ELR (cell line): ENCODE measurements at places on chromosomes 13 and 19.

DNA sequence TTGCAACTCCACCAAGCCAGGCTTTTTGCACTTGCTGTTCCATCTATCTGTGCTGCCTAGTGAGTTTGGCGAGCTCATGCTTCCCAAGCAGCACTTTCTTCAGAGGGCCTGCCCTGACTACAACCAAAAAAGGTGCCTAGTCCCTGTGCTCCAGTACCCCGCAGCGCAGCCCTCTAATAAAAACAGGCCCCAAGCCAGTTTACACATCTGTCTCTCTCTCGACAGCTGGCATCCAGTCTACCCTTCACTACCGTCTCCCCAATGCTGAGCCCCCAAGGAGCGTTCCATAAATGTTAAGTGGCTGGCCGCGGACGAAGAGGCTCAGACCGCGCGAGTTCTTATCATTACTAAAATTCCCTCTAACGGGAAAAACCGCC lies 512 bp downstream of the MED4 start:
- peak; percentile 28 for DNase-seq

- no peak for DNase-seq
Observed at GRCh38 chr13:36157480-36157879, 26.3 kb upstream of the DCLK1 start.

DNA sequence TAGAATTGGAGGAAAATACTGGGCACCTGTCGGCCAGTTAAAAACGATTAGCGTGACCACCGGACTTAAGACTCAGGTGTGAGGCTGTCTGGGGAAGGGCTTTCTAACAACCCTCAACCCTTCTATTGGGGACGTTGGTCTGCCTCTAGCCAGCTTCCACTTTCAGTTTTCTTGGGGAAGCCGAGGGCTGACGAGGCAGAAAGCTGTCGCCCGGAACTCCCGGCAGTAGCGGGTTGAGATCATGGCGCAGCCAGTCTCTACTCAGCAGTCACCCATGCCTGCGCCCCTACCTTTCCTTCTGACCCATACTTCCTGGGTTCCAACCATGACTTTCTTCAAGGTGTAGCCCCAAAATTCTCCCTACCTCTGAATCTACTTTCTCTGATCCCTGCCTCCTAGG lies 1424.1 kb downstream of the SLITRK1 start:
- no peak for DNase-seq

GRCh38 chr13:110616103-110617101 lies 1.1 kb downstream of the NAXD start:
- peak; percentile 74 for DNase-seq

- no peak for DNase-seq
Observed at GRCh38 chr13:94176561-94176960, 302.9 kb downstream of the DCT start.

DNA sequence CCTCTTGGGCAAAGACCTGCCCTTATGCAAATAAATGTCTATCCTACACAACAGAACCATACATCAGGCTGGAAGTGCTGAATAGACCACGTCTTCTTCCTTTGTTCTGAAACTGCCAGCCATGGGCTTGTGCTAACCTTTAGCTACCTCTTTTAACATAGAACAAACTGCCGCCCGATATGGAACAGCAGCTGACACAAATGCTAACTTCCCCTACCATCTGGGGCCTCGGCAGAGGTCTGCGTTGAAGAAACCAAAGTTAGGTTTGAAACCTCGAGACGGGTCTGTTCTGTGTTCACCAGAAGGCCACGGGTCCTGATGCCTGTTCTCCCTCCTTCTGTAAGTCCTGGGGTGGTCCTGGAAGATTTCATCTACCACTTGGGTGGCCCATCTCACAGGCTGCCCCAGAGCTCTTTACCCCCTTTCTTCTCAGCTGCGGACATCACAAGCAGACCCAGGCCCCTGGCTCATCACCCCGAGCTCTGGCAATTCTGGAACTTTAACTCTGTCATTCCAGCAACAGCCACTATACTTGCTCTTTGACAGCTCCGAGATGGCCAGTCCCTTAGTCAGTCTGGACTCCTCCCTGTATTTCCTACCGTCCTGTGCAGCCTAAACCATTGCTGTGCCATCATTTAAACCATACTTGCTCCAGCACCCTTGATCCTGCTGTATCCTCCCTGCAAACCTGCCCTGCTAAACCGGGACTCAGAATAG lies 146.7 kb downstream of the USP12 start:
- no peak for DNase-seq

DNA sequence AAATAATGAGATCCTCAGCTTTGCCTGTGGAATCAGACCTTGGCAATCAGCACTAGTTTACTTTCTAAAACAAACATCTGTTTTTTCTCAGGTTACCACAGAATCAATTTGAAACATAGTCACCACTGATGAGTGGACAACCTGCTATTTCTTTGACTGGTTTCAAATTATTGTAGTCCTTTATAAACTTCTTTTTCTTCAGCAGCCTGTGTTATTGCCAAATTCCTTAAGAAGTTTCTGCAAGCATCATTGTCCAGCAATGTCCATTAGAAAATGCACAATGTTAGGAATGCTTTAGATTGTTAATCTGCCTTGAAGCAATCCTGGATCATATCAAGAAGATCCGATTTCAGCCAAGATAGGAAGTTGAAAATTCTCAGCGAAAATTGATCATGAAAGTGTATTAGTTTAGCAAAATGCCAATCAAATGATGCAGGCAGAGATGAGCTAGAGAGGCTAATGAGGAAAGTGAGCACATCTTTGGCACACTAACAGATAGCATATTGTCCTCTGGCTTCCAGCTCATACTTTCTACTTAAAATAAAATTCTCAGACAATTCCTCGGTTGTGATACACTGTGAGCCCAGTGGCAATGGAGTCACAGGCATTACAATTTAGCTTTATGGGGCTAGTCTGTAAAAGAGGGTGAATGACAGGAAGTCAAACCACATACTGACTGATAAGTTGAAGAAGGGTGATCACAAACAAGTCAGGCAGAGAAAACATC lies 270.6 kb downstream of the SLITRK6 start:
- DNase-seq: peak; percentile 79

DNA sequence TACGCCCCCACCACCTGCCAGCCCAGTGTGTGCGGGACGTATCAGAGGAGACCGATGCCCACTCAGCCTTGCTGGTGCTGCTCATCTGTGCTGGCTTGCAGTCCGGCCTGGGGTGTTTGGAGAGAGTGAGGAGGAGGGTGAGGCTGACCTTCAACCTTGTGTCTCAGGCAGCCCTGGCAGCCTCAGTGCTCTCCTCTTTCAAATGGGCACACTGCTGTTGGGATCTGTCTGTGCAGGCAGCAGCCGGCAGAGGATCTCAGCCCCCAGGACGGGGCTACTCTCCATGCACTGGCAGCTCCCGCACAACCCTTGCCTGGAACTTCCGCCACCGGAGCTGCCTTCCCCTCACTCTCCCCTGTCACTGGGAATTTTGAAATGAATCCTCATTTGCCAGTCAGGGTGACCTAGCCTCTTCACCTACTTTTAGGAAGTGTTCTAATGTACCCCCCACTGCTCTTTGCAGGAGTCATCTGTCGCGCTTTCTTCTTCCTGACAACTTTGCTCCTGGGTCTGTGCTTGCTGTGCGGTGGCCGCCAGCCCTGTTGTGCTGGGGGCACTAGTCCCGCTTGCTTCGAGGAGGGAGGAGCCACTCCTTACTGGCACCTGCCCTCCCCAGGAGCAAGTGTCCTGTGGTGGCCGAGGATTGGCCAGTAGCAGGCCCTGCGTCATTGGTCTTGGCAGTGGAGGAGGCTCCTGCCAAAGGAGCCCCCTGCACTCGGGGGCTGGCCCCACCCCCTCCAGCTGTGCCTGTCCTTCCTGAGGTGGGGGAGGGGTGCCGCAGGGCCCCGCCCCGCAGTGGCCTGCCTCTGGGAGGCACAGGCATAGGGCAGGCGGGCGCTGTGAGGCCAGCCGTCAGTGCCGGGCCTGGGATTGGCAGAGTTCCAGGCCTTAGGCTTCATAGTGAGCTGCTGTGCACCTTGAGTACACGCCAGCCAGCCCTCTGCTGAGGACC lies 53.4 kb downstream of the TSSK6 start:
- DNase-seq: no peak

DNA sequence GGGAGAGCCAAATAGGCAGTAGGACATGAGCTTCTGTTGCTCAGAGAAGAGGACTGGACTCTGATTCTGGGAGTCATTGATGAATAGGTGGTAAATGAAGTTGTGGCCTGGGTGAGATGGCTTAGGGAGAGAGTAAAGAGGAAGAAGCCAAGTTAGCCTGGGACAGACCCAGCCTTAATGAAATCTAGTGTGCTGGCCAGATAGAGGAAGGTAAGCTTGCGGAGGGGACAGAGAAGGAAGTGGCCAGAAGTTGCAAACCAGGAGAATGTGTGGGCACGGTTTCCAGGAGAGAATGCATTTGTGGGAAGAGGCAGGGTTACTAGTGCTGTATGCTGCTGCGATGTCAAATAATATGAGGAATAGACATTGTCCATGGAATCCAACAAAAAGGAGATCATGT lies 83.3 kb upstream of the OLFM4 start:
- DNase-seq: no peak

DNA sequence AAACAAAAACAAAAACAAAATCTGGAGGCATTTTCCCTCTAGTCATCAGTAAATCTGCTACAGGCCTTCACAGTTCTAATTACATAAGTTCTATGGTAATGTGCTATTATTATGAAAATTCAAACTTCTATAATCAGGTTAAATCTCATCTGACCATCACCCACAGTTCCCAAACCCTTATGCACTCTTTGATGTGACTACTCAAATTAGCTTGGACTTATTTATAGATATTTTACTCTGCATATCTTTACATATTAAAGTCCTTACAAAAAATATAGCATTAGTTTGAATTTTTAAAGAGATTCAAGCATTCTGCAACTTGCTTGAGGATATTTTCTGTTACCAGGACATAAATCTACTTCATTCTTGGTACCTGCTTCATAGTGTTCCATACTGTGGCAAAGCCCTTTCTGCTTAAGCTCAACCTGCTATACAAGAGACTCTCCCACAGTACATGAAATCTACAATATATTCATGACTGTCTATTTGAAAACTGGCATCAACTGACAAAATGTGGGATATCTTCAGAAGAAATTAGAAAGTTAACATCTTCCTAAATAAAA lies 22.9 kb downstream of the SMAD9 start:
- DNase-seq: no peak

- DNase-seq: no peak
Observed at GRCh38 chr13:59490651-59491050, 673.1 kb downstream of the DIAPH3 start.
